ENCODE measurements at places on chromosomes 3 and 15. TPM values are rescaled to one million over a fixed set of nuclear protein-coding genes. Genes with fewer than 3 reads are reported as not detected.

HYAL3 gene
- 0.35 TPM for total RNA-seq

TRH gene
- total RNA-seq = not detected

SLC28A1 gene
- total RNA-seq = 1.6 TPM

GRCh38 chr3:174147798-174148197, 711.3 kb upstream of the NAALADL2 start:
- no peak overlapping the region for H3K4me3 ChIP-seq
- DNase-seq = no peak
- no peaks in the 10 kb centered on the region for H3K4me1 ChIP-seq
- no peaks in the 10 kb centered on the region for H3K27me3 ChIP-seq
- no peaks in the 10 kb centered on the region for H3K36me3 ChIP-seq

- no peaks in the 10 kb centered on the region for H3K27me3 ChIP-seq
- H3K4me3 ChIP-seq = no peak overlapping the region
- no peaks in the 10 kb centered on the region for H3K4me1 ChIP-seq
- DNase-seq = no peak
- no peak overlapping the region for H3K27ac ChIP-seq
- H3K36me3 ChIP-seq = no peaks in the 10 kb centered on the region
Observed at GRCh38 chr3:104987859-104988258, 378.9 kb upstream of the ALCAM start.

DNA sequence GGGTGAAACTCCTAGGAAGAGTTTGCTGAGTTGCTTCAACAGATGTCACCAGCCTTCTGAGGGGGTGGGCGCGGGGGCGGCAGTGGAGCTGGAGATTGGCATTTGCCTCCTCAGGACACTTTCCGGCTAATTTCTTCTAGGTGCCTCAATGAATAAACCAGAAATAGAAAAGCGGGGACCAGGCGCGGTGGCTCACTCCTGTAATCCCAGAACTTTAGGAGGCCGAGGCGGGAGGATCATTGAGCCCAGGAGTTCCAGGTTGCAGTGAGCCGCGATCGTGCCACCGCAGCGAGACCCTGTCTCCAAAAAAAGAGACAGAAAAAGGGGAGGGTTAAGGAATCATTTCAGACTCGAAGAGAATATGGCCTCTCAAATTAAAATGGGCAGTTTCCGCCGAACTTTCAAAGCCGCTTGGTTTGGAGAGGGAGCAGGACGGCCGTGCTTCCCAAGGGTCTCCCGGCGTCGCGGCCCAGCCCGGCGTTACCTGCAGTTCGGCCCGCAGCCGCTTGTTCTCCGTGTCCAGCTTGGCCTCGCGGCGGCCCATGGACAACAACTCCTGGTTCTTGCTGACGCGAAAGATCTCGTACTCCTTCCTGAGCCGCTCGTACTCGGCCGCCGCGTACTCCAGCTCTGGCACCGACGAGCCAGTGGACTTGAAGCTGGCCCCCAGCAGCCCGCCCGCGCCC, 587 bp downstream of the NPHP3 start:
- peaks cover 22% of the 10 kb centered on the region for H3K4me1 ChIP-seq
- no peaks in the 10 kb centered on the region for H3K27me3 ChIP-seq
- peak overlapping the region; percentile 97 for H3K27ac ChIP-seq
- peak; percentile 36 for DNase-seq

DNA sequence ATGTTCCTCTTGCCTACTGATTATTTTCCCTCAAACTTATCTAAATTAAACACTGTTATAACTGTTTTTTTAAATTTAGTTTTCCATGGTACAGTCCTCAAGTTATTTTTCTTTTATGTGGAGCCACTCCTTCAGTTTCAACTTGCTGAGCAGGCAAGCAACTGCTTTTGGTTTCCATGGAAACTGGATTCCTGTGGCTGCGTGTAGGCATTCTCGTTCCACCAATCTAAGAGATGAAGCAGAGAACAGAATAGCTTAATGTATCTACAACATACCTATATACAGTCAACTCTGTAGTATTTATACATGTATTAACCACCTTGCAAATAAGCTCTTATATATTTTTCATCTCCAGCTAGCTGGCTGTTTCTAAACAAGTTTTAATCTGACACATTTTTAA, 25.8 kb upstream of the ANXA2 start:
- H3K4me3 ChIP-seq = no peak overlapping the region
- no peaks in the 10 kb centered on the region for H3K36me3 ChIP-seq
- DNase-seq = no peak
- peak overlapping the region; percentile 21 for H3K27ac ChIP-seq

DNA sequence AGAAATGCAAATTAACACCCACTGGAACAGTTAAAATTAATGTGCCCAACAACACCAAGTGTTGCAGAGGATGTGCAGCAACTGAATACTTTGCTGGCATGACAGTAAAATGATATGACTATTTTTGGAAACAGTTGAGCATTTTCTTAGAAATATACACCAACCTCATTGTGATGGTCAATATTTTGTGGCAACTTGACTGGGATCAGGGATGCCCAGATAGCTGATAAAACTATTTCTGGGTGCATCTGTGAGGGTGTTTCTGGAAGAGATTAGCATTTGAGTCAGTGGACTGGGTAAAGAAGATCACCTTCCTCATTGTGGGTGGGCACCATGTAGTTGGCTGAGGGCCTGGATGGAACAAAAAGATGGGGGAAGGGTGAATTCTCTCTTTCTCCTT, 57.9 kb downstream of the RPLP1 start:
- no peaks in the 10 kb centered on the region for H3K36me3 ChIP-seq
- H3K4me1 ChIP-seq = no peaks in the 10 kb centered on the region
- H3K27me3 ChIP-seq = no peaks in the 10 kb centered on the region
- H3K4me3 ChIP-seq = no peak overlapping the region
- no peak overlapping the region for H3K27ac ChIP-seq

GRCh38 chr15:72827226-72827625, 43.7 kb upstream of the ADPGK start:
- no peaks in the 10 kb centered on the region for H3K36me3 ChIP-seq
- no peaks in the 10 kb centered on the region for H3K27me3 ChIP-seq
- H3K27ac ChIP-seq = peak overlapping the region; percentile 46

Data from thoracic aorta (tissue), 2 donors.